Spinal cord (tissue), 10 donors: ENCODE measurements at places on chromosomes 1 and 21.

- H3K4me1 ChIP-seq = no peaks in the 10 kb centered on the region
- no peak overlapping the region for H3K27ac ChIP-seq
- no peak for DNase-seq
- no peak overlapping the region for H3K4me3 ChIP-seq
- no peaks in the 10 kb centered on the region for H3K36me3 ChIP-seq
Observed at GRCh38 chr1:176853503-176853902, 311.0 kb downstream of the ASTN1 start.

DNA sequence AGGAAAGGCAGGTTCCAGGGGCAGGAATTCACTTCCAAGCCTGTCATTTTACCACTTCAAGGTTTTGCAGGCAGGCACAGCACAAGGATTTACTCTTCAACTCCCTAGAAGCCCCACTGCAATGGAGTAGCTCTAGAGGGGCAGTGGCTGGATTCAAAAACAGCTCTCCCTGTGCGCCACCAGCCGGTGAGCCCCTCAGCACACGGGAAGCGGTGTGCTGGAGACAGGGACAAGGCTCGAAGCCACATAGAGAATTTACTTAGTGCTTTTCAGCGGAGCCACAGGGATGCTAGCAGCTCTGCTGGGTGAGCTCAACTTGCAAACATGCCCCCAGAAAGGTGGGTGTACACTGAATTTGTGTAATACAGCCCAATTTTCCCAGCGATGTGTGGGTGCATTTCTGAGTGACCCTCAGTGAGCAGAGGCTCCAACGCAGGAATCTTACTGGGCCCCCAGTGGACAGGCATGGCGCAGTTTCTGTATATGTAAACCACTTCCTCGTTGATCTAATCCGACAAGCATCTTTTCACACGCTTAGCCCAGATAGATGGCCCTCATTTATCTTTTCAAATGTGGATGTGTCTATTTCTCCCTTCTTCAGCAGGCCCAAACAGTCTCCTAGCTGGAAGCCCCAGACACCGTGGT lies 10.9 kb downstream of the VWA5B1 start:
- no peaks in the 10 kb centered on the region for H3K36me3 ChIP-seq
- no peak overlapping the region for H3K4me3 ChIP-seq
- no peaks in the 10 kb centered on the region for H3K27me3 ChIP-seq
- H3K27ac ChIP-seq = no peak overlapping the region
- peaks cover 30% of the 10 kb centered on the region for H3K4me1 ChIP-seq
- DNase-seq = no peak

DNA sequence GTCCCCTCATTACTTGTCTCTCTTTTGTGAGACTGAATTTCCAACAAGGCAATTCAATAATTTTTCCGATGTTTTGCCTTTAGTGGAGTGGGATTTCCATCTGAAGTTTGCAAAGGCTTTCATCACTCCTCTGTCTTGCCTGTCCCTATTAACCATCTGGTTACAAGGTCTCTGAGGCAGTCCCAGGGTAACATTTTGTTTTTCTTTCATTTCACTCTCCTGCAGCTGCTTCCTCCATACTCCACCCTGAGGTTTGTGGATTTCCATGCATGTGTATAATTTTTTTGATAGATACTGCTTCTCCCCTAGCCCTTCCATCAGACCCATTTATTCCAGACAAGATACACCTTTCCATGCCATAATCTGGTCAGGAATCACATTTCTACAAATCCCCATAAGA lies 366.8 kb downstream of the PTBP2 start:
- no peak for DNase-seq
- no peaks in the 10 kb centered on the region for H3K36me3 ChIP-seq
- no peaks in the 10 kb centered on the region for H3K4me1 ChIP-seq
- H3K27me3 ChIP-seq = no peaks in the 10 kb centered on the region

- DNase-seq = no peak
- H3K36me3 ChIP-seq = no peaks in the 10 kb centered on the region
Observed at GRCh38 chr1:8752921-8753713, 64.3 kb downstream of the RERE start.

DNA sequence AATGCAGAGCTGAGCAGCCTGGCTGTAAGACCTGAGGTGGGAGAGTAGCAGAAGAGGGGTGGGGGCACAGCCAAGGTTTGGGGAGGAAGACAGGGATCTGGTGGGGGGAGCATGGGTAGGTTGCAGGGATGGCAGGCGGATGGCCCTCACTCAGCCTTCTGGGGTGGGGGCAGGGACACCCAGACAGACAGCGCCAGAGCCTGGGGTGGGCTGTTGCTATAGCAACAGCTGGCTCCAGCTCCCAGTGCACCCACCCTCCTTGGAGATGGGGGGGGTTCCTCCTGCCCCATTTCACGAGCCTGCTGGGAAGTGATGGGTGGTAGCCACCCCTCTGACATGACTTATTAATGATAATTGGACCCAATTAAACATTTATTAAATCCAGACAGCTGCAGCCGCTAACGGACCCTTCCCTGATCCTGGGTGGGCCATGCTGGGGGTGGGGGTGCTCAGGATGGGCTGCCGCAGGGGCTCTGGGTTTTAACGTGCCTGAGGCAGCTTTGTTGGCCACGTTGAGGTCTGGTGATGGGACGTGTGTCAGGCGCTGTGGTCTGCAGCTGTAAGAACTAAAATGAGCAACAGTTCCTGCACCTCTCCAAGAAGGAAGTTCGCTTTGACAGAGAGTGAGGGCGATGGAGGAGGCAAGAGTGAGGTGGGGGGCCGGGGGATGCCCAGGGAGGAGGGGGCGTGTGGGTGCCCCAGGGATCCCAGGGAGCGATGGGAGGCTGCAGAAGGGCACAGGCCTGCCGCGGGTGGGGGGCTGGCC lies 19.4 kb downstream of the AGRN start:
- peaks cover 76% of the 10 kb centered on the region for H3K36me3 ChIP-seq
- H3K4me3 ChIP-seq = no peak overlapping the region
- peaks cover 54% of the 10 kb centered on the region for H3K4me1 ChIP-seq
- no peak overlapping the region for H3K27ac ChIP-seq
- no peak for DNase-seq
